ENCODE measurements at places on chromosomes 2 and 18.

- DNase-seq = no peak
These were observed 169.7 kb downstream of the TMEM163 start for GRCh38 chr2:134549104-134549503.

GRCh38 chr18:39346916-39347315 is 1781.3 kb upstream of the CELF4 start:
- no peak for DNase-seq

- no peak for DNase-seq
These were observed 30.0 kb downstream of the EEF1B2 start for GRCh38 chr2:206189691-206190090.

DNA sequence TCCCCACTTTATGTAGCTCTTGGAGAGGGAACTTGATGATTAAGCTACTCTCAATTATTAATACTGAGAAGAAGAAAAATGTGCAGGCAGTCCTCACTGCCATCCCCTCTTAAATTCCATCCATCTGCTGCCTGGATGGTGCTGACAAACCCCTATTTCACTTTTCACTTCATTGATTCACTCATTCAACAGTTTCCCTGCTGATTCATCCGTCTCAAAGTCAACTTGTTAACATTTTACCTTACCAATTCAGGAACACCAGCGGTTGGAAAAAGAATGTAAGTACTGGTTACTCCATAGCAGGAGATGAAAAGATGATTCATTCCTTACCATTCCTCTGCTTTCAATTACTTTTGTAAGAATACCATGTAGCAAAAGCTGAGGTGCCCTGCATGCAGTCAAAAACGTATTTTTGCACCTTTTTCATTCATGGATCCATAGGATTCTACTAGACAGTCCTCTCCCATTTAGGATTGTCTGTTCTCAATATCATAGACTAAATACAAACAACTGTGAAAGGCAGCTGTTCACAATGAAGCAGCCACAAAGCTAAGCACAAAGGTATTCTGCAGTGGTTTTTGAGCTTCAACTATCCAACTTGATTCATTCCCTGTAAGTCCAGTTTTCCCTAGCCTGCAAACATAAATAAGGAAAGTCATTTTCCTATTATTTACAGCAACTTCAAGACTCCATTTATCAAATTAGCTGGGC is 262.0 kb downstream of the MREG start:
- no peak for DNase-seq

- no peak for DNase-seq
These were observed 58.5 kb upstream of the MSH6 start for GRCh38 chr2:47724221-47724981.
